ENCODE measurements at places on chromosomes 6 and 20.

GRCh38 chr20:31894980-31895675 lies 24.7 kb downstream of the TTLL9 start:
- no peak for DNase-seq

DNA sequence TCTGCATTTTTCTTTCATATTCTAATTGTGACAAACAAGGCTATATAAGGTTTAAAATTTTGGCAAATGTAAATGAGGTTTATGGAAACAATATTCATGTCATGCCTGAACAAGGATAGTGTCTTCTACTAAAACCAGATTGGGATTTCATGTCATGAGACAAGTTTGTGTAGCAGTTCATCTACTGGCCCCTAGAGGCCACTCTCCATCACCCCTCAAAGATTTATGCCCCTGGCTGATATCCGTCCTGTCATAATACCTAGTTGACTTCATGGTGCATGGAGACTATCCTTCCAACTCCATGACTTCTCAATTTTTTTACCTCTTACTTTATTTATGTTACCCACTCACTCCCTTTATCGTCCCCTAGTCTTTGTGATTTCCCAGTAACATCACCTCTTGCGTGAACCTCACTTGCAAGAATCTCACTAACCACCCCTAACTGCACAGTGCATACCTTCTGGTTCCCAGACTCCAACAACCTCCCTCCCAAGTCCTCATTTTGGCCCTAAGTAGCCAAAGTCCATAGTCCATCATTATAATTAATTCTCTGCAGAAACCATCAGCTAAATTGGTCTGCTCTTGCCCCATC lies 179.8 kb downstream of the TASP1 start:
- DNase-seq, result no peak

GRCh38 chr20:62200491-62201172 lies 17.8 kb downstream of the MTG2 start:
- peak; percentile 41 for DNase-seq

- no peak for DNase-seq
Measured at GRCh38 chr20:58832457-58832856, 18.2 kb downstream of the GNAS-AS1 start.

- no peak for DNase-seq
Measured at GRCh38 chr6:119224095-119224701, 125.4 kb downstream of the MAN1A1 start.

GRCh38 chr6:129617986-129618385 lies 92.0 kb downstream of the ARHGAP18 start:
- no peak for DNase-seq

DNA sequence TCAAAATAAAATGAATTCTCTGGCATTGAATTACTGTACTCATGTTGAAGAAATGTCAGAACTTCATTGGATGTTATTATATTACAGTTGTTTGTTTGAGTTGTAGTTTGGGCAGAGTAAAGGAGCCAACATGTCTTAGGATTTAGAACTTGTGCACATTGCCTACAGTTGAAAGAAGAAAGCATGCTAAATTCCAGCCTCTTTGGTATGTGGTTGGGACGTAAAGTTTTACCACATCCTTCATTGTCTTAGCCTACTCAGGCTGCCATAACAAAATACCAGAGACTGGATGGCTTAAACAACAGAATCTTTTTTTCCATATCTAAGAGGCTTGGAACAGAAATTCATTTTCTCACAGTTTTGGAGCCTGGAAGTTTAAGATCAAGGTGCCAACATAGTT lies 42.4 kb downstream of the HFE start:
- DNase-seq, result no peak
